ENCODE measurements at places on chromosomes 12 and 14.

GRCh38 chr14:45222485-45223262 is 30.3 kb downstream of the MIS18BP1 start:
- no peak for DNase-seq

DNA sequence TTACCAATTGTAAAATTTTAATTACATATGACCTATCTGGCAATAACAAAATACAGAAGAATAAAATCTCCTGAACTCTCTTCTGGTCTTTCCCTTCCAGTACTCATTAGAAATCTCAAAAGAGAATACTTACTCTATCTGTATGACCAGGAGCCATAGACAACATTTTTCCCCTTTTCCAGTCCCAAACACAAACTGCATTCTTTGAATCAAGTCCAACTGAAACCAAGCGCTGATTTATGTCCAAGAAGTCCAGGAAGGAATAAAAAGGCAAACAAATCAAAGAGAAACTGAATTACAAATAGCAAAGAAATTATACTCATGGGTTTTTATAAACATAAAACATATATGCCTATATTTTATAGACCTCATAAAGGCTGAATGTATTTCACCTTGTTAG is 46.7 kb downstream of the EML5 start:
- no peak for DNase-seq

- DNase-seq, result no peak
Observed at GRCh38 chr12:58647495-58647894, 272.8 kb downstream of the LRIG3 start.

DNA sequence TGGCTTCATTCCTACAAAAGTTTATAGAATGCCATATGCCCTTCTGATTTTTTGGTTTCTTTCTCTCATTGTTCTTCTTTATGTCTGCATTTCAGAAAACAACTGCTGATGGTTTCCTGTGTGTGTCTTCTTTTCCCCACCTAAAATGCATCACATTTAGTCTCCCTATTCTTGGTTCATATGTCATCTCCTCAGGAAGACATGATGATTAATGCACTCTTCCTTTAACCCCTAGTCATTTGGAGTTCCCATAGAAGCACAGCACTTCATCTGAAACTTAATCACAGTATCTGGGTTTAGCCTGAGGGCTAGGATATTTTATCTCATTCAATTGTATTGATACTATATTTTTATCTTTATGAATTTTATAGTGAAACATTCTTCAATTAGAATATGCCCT is 21.5 kb downstream of the GNPNAT1 start:
- no peak for DNase-seq

DNA sequence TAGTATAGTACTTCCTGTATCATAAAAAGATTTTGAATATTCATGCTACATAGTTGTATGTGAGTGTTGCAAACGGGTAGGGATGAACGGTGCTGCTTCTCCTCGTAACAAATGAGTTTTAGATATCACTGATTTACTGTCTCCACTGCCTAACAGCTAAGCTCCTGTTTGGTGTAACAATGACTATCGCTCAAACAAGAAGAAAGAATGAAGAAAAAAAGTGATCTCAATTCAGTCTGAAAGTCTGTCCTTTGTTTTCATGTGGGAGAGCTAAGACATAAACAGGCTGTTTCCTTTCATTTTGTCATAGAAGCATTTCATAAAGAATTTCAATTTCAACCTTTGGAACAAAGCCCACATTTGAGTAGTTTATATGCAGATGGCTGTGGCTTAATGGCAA is 26.1 kb upstream of the RTRAF start:
- no peak for DNase-seq

- no peak for DNase-seq
Observed at GRCh38 chr12:8581098-8581784, 31.4 kb downstream of the AICDA start.

- no peak for DNase-seq
Observed at GRCh38 chr14:62017651-62018230, 255.5 kb downstream of the SNAPC1 start.

DNA sequence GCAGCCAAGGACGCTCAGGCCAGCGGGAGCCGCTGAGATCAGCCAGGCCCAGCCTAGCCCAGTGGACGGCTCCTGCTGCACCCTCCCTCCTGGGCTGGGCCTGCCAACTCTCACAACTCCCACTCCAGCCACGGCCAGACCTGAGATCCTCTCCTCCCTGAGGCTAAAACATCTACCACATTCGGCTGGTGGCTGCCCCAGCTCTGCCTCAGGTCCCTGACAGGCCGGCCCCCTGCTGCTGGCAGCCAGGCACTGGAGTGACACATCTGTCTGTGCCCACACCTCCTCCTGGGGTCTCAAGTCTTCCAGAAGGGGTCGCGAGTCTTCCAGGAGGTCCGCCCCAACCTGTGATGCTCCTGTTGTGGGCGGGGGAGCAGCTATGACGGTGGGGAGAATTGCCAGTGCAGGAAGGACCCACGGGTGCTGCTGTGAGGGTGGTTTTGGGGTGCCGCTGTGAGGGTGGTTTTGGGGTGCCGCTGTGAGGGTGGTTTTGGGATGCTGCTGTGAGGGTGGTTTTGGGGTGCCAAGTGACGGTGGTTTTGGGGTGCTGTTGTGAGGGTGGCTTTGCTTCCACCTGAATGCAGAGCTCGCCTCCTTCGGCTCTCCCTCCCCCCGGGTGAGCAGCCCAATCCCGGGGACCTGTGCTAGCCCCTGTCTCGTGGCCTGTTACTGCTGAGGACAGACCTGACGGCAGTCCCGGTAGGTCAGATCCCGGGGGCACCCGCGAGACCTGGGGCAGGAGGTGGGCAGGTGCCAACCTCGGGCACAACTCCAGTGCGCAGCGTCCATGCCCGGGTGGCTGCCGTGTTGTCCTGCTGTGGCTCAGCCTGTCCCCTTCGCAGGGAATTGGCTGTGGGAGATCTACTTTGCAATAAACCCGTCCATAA is 27.5 kb upstream of the C14orf180 start:
- no peak for DNase-seq

GRCh38 chr12:18753481-18754123 is 15.7 kb downstream of the CAPZA3 start:
- no peak for DNase-seq

DNA sequence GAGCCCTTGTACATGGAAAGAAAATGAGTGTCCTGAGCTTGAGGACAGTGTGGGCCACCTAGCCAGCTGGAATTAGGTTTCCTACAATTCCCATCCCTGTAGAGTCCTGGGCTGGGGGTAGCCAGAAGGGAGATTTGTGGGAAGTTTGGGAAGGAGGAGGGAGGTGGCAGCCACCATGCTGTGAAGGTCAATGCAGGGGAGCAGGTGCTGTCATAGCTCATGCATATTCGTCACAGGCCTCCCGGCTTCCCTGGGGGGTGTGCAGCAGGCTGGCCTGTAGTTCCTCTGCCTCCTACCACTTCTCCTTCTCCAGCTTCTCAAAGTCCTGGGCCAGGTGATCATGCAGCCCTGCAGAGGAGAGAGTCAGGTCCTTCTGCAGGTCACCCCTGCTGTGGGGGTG is 121.3 kb downstream of the TBX3 start:
- DNase-seq, result no peak
